Upper lobe of left lung (tissue), 6 donors: ENCODE measurements at places on chromosomes 12 and 14.

- no peaks in the 10 kb centered on the region for H3K4me1 ChIP-seq
- no peak for DNase-seq
- H3K27me3 ChIP-seq, result no peaks in the 10 kb centered on the region
- H3K4me3 ChIP-seq, result no peak overlapping the region
Observed at GRCh38 chr12:29660847-29661246, 122.9 kb downstream of the TMTC1 start.

GRCh38 chr12:53978477-53979356 lies 4.0 kb upstream of the HOTAIR start:
- peaks cover 22% of the 10 kb centered on the region for H3K4me1 ChIP-seq
- no peak overlapping the region for H3K4me3 ChIP-seq
- no peak overlapping the region for H3K27ac ChIP-seq
- no peaks in the 10 kb centered on the region for H3K36me3 ChIP-seq
- peaks cover 76% of the 10 kb centered on the region for H3K27me3 ChIP-seq
- no peak for DNase-seq

DNA sequence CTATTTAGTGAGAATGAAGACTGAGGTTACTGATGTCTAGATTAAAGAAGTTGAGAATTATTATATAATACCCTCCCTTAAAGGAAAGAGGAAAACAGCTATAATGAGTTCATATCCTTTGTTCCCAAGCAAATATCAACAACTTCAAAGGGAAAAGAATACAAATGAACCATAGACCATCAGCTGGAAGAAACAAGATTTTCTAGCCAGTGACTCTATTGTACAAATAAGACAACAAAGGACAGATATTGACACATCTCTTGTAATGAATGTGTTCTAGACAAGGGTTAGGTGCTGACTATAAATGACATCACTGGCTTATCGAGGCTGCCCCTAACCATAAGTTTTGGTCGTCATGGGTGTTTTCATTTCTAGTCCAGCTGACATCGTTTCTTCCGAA lies 48.2 kb downstream of the SLC38A4 start:
- H3K4me1 ChIP-seq, result no peaks in the 10 kb centered on the region
- no peak for DNase-seq
- no peaks in the 10 kb centered on the region for H3K27me3 ChIP-seq

GRCh38 chr12:18754124-18754707 lies 16.3 kb downstream of the CAPZA3 start:
- no peaks in the 10 kb centered on the region for H3K4me1 ChIP-seq
- no peak overlapping the region for H3K27ac ChIP-seq
- H3K4me3 ChIP-seq, result no peak overlapping the region
- DNase-seq, result no peak

DNA sequence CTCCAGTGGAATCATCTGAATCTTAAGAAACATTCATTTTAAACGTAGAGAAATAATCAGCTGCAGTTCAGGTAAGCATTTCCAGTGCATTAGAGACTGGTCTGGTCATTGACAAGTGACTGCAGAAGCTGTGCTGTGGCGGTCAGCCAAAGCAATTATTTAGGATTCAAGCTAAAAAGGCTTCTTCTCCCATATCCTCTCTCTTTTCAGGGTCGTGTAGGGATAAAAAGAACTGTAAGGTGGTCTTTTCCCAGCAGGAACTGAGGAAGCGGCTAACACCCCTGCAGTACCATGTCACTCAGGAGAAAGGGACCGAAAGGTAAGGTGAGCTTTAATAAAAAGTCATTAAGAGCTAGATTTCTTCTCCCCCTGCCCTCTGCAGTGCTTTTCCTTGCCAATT lies 48.1 kb downstream of the MSRB3 start:
- no peak for DNase-seq
- H3K36me3 ChIP-seq, result no peaks in the 10 kb centered on the region
- no peaks in the 10 kb centered on the region for H3K27me3 ChIP-seq
- no peak overlapping the region for H3K27ac ChIP-seq

DNA sequence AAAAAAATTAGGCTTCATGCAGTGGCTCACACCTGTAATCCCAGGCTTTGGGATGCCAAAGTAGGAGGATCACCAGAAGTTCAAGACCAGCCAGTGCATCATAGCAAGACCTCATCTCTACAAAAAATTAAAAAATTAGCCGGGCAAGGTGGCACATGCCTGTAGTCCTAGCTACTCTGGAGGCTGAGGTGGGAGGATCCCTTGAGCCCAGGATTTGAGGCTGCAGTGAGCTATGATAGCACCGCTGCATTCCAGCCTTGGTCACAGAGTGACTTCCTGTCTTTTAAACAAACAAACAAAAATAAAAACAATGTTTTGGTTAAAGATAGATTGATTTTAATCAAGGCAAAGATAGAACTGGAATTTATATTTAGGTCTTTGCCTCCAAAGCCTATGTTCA lies 60.6 kb downstream of the WNK1 start:
- DNase-seq, result no peak
- H3K27ac ChIP-seq, result no peak overlapping the region
- H3K36me3 ChIP-seq, result peaks cover 5% of the 10 kb centered on the region
- peaks cover 2% of the 10 kb centered on the region for H3K4me1 ChIP-seq
- H3K27me3 ChIP-seq, result no peaks in the 10 kb centered on the region

DNA sequence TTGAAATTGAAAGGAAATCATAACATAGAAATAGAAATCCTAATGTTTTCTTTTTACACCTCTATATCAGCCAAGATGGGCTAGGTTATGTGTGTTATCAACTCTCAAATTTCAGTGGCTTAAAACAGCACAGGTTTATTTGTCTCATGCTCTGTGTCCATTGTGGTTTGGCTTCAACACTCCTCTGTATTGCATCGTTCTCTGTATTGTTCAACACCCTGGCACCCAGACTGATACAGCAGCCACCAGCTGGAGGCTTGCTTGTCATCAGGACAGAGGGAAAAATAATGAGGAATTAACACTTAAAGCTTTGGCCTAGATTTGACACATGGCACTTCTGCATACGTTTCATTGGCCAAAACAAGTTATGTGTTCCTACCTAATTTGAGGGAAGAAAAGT lies 234.2 kb upstream of the ARHGAP5 start:
- DNase-seq, result no peak
- H3K4me3 ChIP-seq, result no peak overlapping the region
- H3K4me1 ChIP-seq, result no peaks in the 10 kb centered on the region
- no peaks in the 10 kb centered on the region for H3K27me3 ChIP-seq
